ENCODE measurements at places on chromosomes 4 and X.

DNA sequence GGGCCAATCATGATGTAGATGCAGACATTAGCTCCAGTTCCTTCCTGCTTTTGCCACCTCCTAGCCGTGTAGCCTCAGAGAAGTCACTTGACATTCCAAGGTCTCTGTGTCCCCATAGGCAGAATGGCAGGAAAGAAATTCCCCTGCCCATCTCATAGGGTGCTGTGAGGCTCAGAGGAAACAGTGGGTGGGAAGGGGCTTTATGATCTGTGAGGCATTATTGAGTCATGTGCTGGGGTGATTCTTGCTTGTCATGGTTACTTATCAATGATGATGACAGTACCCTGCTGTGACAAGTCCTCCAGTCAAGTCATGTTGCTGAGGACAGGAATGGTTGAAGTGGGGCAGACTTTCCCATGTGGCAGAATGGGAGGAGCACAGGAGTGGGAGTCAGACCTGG is 63.7 kb downstream of the MSX1 start:
- no peak for DNase-seq

DNA sequence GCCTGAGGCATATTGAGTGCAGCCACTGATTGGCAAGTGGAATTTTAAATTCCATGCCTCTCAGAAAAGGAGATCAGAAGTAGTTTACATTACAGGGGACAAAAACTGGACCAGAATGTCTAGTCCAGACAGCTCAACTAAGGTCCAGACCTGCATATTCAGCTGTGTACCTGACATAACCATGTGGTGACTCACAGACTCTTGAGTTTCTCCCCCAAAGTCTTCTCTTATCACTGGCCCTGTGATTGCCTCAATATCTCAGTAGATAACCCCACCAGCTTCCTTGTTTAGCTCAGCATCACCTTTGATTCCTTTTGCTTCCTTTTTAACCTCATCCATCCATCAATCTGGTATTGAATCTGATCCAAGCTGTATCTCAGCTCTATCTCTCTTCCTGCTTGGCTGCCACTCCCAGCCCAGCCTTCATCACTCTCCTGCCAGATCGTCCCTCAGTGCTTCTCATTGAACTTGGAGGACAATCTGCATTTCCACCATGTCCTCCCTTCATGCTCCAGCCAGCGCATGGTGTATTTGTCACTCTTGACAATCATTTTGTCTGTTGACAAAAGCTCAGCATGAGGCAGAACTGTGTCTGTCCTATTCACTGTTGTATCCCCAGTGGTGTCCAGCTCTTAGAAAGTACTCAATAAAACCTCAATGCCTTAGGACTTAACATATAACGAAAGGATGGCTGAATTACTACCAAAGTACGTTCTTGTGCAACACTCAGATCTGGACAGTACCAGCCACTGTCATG is 27.8 kb upstream of the SLC2A9 start:
- no peak for DNase-seq

GRCh38 chr4:134343656-134344055 is 142.1 kb upstream of the PABPC4L start:
- no peak for DNase-seq

- DNase-seq, result no peak
Observed at GRCh38 chrX:3963980-3964379, 250.5 kb upstream of the PRKX start.

- no peak for DNase-seq
Observed at GRCh38 chrX:34350561-34351335, 218.6 kb upstream of the FAM47A start.

DNA sequence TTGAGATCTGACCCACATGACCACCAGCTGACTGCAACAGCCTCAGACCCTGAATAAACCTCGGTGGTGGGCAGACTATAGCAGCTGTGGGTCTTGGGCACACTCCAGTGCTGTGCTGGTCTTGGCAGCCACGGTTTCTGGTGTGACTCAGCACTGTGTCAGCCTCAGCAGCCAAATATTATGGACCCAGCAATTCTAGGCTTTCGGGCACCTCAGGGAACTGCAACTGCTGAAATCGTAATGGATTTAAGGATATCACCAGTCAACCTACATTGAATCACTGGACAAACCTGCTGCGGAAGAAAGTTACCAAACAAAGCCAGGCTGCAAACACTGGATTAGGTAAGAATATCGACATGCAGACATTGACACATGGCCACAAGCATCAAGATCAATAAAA is 10.5 kb upstream of the UBE2NL start:
- peak; percentile 7 for DNase-seq

- DNase-seq, result peak; percentile 59
Observed at GRCh38 chr4:1082215-1083182, 30.9 kb downstream of the RNF212 start.

DNA sequence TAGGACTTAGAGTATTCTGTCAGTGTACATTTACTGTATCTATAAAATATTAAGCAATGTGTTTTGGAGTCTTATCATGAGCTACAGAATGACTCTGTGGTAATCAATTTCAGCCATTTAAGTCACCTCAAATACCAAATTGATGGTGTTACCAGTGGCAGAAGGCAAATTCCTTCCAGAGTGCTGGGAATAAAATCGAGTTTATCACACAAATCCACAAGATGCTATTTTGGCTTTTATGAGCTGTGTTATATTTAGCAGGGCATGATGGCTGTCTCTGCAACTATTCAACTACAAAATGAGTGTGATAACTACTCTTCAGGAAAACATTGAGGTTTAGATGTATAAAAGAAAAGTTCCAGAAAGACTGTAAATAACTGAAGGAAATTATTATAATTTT is 78.2 kb downstream of the AREG start:
- DNase-seq, result no peak

All from astrocyte (in vitro differentiated cells and primary cell).